ENCODE measurements at places on chromosomes 7 and 10.

GRCh38 chr10:86958116-86958900 lies at the start of gene SNCG:
Gene SNCG, plus strand, starts transcription at chr10:86958599. Its CDS starts 99 bp downstream, at chr10:86958698.
- DNase-seq, result no peak

DNA sequence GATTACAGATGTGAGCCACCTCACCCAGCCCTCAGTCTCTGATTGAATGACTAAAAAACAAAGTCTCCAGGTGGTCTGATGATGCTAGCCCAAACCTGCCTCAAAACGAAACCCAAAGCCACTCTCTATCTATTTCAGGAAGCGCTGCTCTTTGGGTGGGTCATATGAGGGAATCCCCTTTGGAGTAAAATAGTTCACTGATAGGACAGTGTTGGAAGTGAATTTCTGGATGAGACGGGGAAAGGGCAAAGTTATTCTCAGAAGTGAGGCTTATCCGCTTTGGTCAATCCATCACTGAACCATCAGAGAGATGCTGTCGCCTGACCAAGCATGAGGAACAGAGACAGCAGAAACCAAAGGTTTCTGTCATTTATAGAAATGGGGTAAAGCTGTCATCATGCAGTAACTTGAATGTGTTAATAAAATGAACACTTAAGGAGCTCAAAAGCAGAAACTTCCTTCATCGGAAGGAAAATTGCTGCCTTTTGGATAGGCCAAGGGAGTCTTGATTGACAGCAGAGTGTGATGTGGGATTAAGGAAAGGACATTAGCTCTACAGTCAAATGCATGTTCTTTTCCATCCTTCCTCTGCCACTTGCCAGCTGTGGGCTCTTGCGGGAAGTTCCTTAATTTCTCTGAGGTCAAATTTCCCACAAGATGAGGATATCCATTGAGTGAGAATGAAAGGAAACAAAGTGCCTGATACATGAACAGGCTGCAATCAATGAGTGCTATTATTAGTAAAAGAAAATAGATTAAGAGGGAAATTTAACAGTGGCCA lies 64.9 kb upstream of the C1QL3 start:
- no peak for DNase-seq

DNA sequence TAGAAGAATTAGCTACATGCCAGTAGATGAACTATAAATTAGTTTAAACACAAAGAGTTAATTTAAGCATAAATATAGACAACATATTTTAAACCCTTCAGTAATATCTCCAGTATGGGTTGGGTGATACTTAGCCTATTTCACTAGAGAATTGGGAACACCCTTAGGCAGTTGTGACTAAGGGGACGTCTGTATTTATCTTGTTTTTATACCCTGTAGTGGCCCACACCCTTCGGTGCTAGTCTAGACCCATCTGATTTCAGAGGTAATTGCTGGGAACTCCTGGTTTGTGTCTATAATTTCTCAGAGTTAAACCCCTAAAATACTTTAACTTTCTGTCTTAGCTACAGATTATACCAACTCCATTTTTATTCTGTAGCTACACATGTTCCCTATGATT lies 11.5 kb upstream of the STEAP4 start:
- no peak for DNase-seq

- DNase-seq, result no peak
Observed at GRCh38 chr10:131949041-131949862, 32.5 kb downstream of the BNIP3 start.
